RWPE2 (cell line): ENCODE measurements at places on chromosomes 1 and 21.

- H3K36me3 ChIP-seq = no peaks in the 10 kb centered on the region
- peak overlapping the region; percentile 72 for H3K27ac ChIP-seq
Measured at GRCh38 chr1:210233495-210234328, 1.1 kb downstream of the SERTAD4 start.

DNA sequence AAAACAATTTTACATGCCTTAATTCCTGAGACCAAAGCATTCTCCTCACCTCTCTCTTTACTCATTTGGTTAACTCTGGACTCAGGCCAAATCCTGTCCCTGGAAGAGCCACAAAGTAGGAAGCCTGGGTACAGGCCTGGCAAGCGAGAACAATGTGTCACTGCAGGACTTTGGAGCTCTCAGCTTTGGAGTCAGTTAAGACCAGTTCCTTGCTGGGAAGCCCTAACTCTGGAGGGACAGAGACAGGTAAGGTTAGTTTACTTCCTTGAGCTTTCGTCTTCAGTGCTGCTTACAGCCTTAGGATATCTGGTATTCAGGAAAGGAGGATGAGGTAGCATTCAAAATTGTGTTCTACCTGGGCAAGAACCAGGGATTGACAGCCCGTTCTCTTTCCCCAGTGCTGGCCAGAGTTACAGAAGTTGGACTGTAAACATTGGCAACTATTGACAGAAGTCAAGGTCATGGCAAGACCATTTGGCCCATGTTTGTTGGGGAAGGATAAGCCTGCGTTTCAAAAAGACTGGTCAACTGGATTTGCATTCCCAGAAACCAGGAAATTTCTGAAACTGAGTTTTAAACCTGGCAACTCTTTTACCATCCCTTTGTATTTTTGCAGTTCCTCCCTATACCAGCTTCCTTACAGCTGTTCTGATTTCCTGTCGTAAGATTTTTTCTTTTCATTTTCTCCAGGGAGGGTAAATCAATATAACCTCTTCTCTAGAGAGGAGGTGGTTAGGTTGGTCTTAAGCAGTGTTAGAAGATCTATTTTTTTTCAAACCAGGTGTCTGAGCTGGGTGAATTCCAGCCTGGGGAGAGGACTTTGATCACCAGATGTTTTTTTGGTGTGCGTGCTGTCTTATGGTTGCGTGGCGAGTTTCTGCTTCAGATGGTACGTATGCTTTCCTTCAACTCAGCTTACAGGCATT lies at the start of gene C4BPB:
C4BPB (plus strand) TSS at position 160 of the 926 bp plus-strand sequence; CDS start at position 832, 672 bp downstream.
- no peak within 1 kb of the TSS for H3K27ac ChIP-seq
- H3K4me1 ChIP-seq = peaks cover 3% of the 10 kb centered on the region
- DNase-seq = no peak
- H3K36me3 ChIP-seq = no peaks in the 10 kb centered on the region
- H3K27me3 ChIP-seq = no peaks in the 10 kb centered on the region

- no peak overlapping the region for H3K4me3 ChIP-seq
- H3K27me3 ChIP-seq = peaks cover 3% of the 10 kb centered on the region
- no peaks in the 10 kb centered on the region for H3K36me3 ChIP-seq
- DNase-seq = no peak
- H3K4me1 ChIP-seq = no peaks in the 10 kb centered on the region
Measured at GRCh38 chr1:25134801-25135461, 97.4 kb downstream of the SYF2 start.

DNA sequence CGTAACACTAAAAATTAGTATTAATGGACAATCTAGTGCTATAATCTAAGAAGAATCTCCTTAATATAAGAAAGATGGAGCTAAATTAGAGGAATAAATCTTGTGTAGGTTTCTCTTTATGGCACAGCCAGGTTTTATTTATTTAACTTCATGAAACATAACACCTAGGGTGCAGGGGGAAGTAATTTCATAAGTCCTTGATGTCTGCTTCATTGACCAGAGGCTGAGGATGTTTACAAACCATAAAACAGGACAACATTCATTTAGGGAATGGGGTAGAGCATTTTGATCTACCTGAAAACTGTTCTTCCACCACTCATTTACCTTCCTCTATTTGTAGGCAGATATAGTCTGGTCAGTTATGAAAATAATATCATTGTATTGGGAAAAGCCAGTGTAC lies 95.5 kb downstream of the NGF start:
- DNase-seq = no peak
- no peak overlapping the region for H3K27ac ChIP-seq
- H3K36me3 ChIP-seq = no peaks in the 10 kb centered on the region
- no peak overlapping the region for H3K4me3 ChIP-seq

GRCh38 chr1:234776256-234776875 lies 166.4 kb upstream of the IRF2BP2 start:
- H3K4me1 ChIP-seq = peaks cover 13% of the 10 kb centered on the region
- no peaks in the 10 kb centered on the region for H3K27me3 ChIP-seq
- H3K27ac ChIP-seq = no peak overlapping the region
- no peak overlapping the region for H3K4me3 ChIP-seq
- no peak for DNase-seq

DNA sequence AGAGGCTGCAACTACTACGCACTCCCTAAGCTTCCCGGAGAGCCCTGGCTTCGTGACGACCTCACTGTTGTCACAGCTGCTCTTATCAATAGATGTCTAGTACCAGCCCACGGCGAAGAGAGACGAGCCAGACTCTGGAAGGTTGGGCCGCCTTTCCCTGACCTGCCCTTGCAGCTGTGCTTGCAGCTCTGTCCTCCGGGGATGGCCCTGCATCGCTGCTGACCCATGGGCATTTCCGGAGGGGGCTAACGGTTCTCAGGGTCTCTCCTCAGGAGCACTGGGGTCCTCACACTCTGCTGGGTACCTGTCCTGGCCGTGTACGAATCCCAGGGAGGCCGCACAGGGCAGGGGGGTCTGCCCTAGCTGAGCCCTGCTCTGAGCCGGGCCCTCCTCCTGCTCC lies 93.8 kb upstream of the COL6A1 start:
- no peaks in the 10 kb centered on the region for H3K27me3 ChIP-seq
- DNase-seq = peak; percentile 46
- no peak overlapping the region for H3K4me3 ChIP-seq
- H3K4me1 ChIP-seq = peaks cover 7% of the 10 kb centered on the region
- H3K27ac ChIP-seq = no peak overlapping the region

GRCh38 chr1:27979151-27979858 lies 19.5 kb downstream of the XKR8 start:
- no peak overlapping the region for H3K27ac ChIP-seq
- peaks cover 39% of the 10 kb centered on the region for H3K36me3 ChIP-seq
- no peak overlapping the region for H3K4me3 ChIP-seq
- DNase-seq = no peak
- no peaks in the 10 kb centered on the region for H3K27me3 ChIP-seq
